ENCODE measurements at places on chromosomes 5 and 9.

DNA sequence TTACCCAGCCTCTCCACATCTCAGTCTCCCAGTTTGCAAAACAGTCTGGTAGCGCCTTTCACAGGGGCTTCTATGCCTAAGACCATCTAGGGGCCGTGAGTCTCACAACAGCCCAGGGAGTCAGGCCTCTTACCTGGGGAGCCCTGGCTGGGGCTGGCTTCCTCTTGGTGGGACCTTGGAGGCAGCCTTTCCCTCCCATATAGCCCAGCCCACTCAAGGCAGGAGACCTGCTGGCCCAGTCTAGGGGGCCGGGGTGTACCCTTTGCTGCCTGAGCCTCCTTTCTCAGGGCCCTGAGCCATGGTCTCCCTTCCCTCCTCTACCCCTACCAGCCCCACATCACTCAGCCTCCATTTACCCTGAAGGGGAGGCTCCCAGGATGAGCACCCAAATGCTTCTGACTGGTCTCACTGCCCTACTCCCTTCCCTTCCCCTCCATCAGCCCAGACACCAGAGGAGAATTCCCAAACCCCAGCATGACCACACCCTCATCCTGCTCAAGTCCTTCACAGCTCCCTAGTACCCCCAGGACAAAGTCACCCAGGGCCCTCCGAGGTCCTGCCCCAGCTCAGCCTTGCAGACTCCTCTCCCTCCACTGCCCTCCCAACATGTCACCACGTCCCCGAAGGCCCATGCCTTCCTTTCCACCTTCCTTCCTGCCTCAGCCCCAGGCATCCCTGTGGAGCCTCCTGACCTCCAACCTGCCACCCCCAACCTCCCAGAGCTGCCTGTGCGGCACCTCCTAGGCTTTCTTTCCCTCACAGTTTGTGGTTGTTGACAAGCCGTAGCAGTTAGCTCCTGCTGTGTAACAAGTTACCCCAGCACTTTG, 55.3 kb downstream of the BARX1 start:
- peak; percentile 65 for DNase-seq

- DNase-seq, result no peak
Measured at GRCh38 chr5:172723508-172723907, 47.5 kb downstream of the DUSP1 start.

GRCh38 chr5:168168978-168169698, 122.3 kb upstream of the WWC1 start:
- DNase-seq, result no peak

GRCh38 chr5:60335913-60336312, 364.1 kb downstream of the DEPDC1B start:
- no peak for DNase-seq

DNA sequence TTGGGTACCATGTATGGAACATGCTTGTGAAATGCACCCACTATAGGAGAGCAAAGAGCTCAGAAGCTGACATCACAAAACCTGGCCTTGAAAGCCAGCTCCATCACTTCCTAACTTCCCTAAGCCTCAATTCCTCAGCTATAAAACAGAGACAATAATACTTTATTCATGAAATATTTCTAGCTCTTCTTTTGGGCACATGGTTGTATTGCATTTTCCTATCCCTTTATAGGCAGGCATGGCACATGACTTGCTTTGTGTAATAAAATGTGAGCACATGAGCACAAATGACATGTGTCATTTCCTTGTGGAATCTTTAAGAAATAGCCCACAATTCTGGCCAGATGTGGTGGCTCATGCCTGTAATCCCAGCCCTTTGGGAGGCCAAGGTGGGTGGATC, 18.5 kb downstream of the ZNF366 start:
- no peak for DNase-seq

GRCh38 chr9:19720377-19720776, 68.5 kb downstream of the SLC24A2 start:
- DNase-seq, result no peak

Measured in coronary artery (tissue), 2 donors.